Neural progenitor cell (in vitro differentiated cells): ENCODE measurements at places on chromosomes 4 and X. TPM values are rescaled to one million over a fixed set of nuclear protein-coding genes. Genes with fewer than 3 reads are reported as not detected.

Gene HSFX2
- total RNA-seq, result 0.56 and 0.77 TPM in 2 replicates

Gene PTCHD1
- total RNA-seq, result 0.03 and 0.07 TPM in 2 replicates

Gene KCTD8
- 0.06 TPM in 1 of 2 replicates, not detected in the other for total RNA-seq

Gene NAP1L3
- total RNA-seq, result 57.9 and 88.5 TPM in 2 replicates

DNA sequence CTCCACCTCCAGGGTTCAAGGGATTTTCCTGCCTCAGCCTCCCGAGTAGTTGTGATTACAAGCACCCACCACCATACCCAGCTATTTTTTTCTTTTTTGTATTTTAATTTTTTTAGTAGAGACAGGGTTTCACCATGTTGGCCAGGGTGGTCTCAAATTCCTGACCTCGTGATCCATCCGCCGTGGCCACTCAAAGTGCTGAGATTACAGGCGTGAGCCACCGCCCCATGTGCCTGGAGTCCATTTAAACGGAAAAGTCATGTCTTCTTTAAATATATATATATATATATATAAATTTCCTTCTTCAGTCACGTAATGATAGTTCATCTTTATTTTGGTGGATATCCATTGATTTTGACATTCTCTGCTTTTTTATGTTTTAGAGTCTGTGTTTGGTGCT lies 264.0 kb upstream of the PITX2 start:
- no peak for DNase-seq
